ENCODE measurements at places on chromosomes 3 and 15.

GRCh38 chr3:1087066-1087560 lies 5.7 kb upstream of the CNTN6 start:
- no peak for DNase-seq

DNA sequence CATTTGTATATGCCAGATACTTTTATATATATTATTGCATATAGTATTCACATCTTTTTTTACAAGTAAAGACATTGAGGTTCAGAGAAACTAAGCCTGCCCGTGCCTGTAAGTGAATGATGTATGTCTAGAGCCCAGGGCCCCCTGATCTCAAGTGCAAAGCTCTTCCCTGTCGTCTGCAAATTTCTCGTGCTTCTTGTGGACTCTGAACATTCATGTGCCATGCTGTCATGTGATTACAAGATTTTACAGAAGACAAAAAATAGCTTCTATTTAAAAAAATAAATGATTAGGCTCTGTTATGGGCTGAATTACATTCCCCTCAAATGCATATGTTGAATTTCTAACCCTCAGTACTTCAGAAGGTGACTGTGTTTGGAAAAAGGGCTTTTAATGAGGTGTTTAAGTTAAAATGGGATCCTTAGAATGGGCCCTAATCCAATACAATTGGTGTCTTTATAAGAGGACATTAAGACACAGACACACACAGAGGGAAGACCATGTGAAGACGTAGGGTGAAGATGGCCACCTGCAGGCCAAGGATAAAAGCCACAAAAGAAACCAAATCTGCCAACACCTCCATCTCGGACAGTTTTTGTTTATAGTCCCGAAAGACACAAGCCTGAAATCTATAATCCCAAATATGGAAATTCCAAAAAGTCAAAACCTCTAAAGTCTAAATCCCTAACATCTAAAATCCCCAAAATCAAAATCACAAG lies 3.9 kb upstream of the MASP1 start:
- no peak for DNase-seq

GRCh38 chr3:128632301-128632700 lies 18.3 kb downstream of the RPN1 start:
- DNase-seq = no peak

DNA sequence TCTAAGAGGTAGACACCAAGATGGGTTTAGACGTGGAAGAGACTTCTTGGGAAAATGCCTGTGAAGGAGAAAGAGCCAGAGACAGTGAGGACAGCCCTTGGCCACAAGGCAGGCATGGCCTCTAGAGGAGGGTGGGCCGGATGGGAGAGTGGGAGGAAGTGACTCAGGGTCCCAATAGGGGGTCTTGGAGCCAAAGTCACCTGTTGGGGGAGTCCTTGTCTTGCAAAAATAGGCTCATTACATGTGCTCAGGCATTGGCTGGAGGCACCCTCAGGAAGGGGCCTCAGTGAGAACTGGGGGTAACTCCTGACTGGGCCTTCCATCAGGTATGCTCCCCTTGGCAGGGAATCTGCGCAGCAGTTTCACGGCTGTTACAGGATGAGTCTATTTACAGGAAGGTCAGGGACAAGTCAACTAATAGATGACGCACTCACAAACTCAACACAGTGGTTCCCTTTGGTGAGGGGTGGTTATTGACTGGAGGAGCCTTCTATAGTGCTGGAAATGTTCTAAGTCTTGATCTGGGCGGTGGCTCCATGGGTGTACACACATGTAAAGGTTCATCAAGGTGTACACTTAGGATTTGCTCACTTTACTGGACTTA lies 259.6 kb downstream of the XXYLT1 start:
- DNase-seq = no peak

DNA sequence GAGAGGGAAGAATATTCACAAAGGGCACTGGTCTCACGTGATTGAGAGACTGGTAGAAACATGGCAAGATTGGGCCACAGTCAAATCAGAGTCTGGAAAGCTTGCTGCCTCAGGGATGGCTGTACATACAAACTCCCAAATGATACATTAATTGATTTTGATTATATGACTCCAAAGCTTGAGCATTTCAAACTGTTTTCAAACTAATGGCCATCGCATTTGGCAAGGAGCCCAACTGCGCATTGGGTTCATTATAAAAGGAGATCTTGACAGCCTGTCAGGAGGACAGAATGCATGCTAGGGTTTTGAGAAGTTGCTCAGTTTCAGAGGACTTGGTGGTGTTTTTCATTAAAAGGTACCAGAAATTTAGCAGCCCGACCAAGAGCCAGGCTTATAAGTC lies 117.7 kb downstream of the PTPRG start:
- DNase-seq = no peak

- no peak for DNase-seq
Observed at GRCh38 chr15:50390554-50391264, 33.5 kb upstream of the USP8 start.

DNA sequence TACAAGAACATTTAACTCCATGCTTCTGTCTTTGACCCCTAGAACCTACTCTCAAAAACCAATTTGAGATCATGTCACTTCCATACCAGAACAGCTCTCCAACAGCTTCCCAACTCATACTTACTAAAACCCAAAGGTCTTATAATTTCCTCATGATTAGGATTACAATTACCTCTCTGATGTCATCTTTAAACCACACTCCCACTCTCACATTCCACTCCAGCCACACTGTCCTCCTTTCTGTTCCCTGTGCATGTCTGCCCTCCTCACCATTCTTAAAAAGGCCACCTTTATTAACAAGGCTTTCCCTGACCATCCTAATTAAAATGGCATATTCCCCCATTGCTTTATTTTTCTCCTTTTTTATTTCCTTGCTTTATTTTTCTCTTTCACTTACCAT lies 18.9 kb downstream of the PHC3 start:
- DNase-seq = no peak

GRCh38 chr3:115975796-115976195 lies 352.5 kb downstream of the GAP43 start:
- no peak for DNase-seq

DNA sequence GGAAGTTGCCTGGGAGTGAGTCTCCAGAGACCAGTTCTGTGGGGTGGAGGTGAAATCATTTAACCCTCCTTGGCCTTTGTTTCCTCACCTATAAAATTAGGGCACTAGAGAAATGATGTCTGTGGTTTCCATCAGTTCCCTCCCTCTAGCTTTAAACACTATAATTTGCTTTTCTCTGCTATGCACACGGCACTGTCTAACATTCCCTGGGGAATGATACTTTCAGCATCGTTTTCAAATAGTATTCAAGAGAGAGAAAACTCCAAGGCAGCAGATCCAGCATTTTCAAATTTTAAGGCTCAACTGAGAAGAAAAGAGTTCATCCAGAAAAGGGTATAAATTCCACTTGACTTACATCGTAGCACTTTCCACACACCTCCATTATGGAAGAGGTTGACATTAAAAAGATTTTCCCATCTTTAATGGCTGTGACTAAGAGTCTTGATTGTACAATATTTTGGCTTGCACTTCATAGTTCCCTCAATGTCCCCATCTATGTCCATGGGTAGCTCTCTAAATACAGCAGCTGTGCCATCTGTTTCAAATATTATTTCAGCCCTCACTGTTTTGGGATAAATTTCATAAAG lies 137.7 kb upstream of the ZPLD1 start:
- DNase-seq = no peak

DNA sequence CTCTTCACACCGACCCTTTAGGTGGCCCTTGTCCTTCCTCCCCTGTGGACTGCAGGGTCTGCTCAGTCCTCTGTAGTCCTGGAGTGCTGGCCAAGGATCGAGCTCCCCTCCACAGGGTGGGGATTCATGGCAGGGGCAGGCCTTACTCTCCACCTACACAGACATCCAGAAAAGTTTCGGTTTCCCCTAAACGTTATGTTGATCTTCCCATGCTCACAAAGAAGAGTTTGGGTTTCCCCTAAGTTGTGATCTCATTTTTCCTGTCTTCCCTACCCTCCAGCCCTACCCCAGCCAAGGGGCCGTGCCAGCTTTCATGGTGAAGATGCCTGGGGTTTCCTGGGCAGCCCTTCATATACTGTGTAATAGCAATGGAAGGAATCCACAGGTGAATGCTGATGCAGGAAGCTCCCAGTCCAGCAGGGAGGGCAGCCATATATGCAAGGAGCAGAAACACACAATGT lies 10.3 kb downstream of the STOML1 start:
- DNase-seq = no peak

- no peak for DNase-seq
Observed at GRCh38 chr3:78937475-78937874, 830.3 kb downstream of the ROBO1 start.

GRCh38 chr3:22269831-22270230 lies 518.8 kb upstream of the ZNF385D start:
- DNase-seq = no peak

- DNase-seq = no peak
Observed at GRCh38 chr3:64088408-64089205, 65.3 kb upstream of the PSMD6 start.

All from central memory CD8-positive, alpha-beta T cell (primary cell).